ENCODE measurements at places on chromosomes 11 and 22.

GRCh38 chr11:34468209-34468841, 29.6 kb downstream of the CAT start:
- no peak for DNase-seq
- peaks cover 62% of the 10 kb centered on the region for H3K36me3 ChIP-seq
- H3K4me3 ChIP-seq: no peak overlapping the region
- H3K4me1 ChIP-seq: peaks cover 3% of the 10 kb centered on the region
- no peak overlapping the region for H3K27ac ChIP-seq
- H3K27me3 ChIP-seq: no peaks in the 10 kb centered on the region

DNA sequence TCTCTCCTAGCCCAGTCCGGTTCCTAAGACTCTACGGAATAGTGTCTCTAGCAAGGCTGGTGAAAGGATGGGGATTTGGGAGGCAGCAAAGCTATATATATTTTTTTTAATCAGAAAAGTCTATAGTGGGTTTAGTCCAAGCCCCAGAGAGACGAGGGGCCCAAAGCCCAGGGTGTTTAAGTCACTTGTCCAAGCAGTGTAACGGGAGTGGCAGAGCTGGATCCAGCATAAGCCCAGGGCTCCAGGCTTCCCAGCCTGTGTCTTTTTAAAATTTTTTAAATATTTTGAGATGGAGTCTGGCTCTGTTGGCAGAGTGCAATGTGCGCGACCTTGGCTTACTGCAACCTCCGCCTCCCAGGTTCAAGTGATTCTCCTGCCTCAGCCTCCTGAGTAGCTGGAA, 6.8 kb downstream of the GRIK4 start:
- DNase-seq: no peak
- peaks cover 24% of the 10 kb centered on the region for H3K4me1 ChIP-seq
- no peak overlapping the region for H3K4me3 ChIP-seq
- no peak overlapping the region for H3K27ac ChIP-seq

- H3K4me1 ChIP-seq: peaks cover 8% of the 10 kb centered on the region
- H3K4me3 ChIP-seq: no peak overlapping the region
Observed at GRCh38 chr11:8328231-8328794, 64.6 kb upstream of the LMO1 start.

- no peak for DNase-seq
- H3K4me3 ChIP-seq: no peak overlapping the region
Observed at GRCh38 chr11:91906871-91907624, 317.6 kb upstream of the FAT3 start.

DNA sequence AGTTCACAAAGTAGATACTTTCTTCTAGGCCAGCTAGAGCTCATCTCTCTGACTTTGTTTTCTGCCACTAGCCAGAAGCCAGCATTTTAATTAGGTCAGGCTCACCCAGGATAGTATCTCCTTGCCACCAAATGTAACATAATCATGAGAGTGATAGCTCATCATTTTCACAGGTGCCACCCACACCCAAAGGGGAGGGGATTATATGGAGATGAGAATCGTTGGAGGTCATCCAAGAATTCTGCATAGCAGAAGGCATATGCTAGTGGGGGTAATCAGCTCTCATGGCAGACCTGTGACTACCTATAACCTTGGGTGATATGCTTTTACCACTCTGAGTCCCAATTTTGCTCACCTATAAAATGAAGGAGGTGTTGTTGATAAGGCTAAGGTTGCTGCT, 523.0 kb downstream of the METTL15 start:
- no peak for DNase-seq
- H3K36me3 ChIP-seq: no peaks in the 10 kb centered on the region
- H3K4me3 ChIP-seq: no peak overlapping the region
- H3K27me3 ChIP-seq: no peaks in the 10 kb centered on the region
- H3K27ac ChIP-seq: no peak overlapping the region

DNA sequence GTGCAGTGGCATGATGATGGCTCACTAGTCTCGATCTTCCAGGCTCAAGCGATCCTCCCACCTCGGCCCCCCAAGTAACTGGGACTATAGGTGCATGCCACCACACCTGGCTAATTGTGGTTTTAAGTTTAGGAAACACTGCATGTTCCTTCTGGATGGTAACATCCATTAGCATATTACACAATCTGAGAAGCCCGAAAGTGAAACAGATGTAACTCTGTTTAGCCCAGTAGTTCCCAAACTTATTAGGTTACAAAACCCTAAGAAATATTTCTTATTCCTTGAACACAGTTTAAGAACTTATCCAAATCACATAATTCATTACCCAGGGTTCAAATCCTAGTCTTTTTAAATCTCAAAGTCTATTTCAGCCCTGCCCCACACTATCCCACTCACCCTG, 28.3 kb downstream of the POLDIP3 start:
- no peak for DNase-seq
- H3K27me3 ChIP-seq: no peaks in the 10 kb centered on the region
- H3K27ac ChIP-seq: no peak overlapping the region
- H3K36me3 ChIP-seq: peaks cover 68% of the 10 kb centered on the region

DNA sequence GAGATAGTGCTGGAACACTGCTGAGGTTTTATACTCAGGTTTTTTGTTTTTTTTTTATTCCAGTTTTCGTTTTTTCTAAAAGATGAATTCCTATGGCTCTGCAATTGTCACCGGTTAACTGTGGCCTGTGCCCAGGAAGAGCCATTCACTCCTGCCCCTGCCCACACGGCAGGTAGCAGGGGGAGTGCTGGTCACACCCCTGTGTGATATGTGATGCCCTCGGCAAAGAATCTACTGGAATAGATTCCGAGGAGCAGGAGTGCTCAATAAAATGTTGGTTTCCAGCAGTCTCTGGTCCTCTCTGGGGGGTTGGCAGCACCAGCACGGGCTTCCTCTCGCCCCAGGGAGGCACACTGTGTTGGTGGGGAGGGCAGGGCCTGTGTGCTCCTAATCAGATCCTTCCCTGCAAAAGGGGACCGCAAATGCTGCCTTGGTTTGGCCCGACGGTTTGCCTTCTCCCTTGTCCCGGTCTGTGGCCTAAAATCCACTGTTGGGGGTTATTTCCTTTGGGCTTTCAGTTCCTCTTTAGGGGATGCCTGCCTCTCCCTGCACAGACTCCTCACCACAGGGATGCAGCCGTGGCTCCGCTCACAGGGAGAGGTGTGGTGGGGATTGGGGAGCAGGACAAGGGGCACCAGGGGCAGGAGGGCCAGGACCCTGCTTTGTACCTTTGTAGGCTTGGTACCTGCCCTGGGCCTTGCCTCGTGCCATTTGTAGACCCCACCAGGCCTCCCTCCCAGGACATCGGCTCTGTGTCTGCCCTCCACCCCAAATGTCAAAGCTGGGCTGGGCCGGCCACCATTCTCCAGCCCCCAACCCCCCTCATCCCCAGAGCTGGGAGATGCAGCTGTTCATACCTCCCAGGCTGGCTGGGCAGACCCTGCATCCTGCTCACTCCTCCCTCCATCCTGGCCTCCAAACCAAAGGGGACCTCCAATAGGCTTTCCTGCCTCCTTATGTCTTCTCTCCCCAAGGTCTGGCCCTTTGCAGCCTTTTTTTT, 13.5 kb downstream of the MCAT start:
- H3K27me3 ChIP-seq: no peaks in the 10 kb centered on the region
- H3K27ac ChIP-seq: no peak overlapping the region
- no peak for DNase-seq
- peaks cover 40% of the 10 kb centered on the region for H3K4me1 ChIP-seq
- no peak overlapping the region for H3K4me3 ChIP-seq

DNA sequence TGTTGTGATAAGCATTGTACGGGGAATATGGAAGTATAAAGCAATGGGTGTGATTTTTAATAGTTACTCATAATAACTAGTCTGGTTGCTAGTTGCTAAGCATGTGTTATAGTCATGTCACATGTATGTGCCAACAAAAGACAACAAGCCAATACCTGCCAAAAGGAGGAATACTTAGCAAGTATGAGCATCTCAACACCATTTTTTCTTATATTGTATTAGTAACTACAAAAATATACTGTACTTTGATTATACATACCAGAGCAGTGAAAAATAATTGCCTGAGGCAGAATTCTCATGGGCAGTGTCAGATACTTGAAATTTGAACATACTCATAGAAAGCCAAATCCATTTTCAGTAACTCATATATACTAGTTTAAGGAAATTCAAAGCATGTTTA, 62.4 kb upstream of the ALKBH3 start:
- H3K4me1 ChIP-seq: no peaks in the 10 kb centered on the region
- peaks cover 2% of the 10 kb centered on the region for H3K36me3 ChIP-seq
- H3K27ac ChIP-seq: no peak overlapping the region
- no peaks in the 10 kb centered on the region for H3K27me3 ChIP-seq
- no peak overlapping the region for H3K4me3 ChIP-seq
- DNase-seq: no peak

DNA sequence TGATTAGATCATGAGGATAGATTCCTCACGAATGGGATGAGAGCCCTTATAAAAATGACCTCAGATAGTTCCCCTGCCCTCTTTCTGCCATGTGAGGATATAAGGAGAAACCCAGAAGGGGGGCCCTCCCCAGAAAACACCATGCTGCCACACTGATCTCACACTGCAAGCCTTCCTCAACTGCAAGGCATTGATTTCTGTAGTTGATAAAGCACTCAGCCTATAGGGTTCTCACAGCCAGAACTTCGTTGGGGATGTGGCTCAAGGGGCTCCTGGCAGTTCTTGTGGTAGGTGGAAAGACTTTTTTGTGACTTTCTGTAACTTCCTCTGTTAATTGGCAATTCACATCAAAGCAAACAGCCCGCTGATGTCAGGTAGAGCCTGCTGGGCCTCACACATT, 108.9 kb downstream of the CD44 start:
- no peak overlapping the region for H3K4me3 ChIP-seq
- no peaks in the 10 kb centered on the region for H3K36me3 ChIP-seq
- H3K4me1 ChIP-seq: no peaks in the 10 kb centered on the region
- DNase-seq: no peak
- H3K27ac ChIP-seq: peak overlapping the region; percentile 24
- H3K27me3 ChIP-seq: no peaks in the 10 kb centered on the region

GRCh38 chr11:126282361-126282735, 545 bp upstream of the TIRAP start:
- peaks cover 18% of the 10 kb centered on the region for H3K4me1 ChIP-seq
- peak overlapping the region; percentile 80 for H3K27ac ChIP-seq
- DNase-seq: peak; percentile 76
- H3K4me3 ChIP-seq: peak overlapping the region; percentile 78

DNA sequence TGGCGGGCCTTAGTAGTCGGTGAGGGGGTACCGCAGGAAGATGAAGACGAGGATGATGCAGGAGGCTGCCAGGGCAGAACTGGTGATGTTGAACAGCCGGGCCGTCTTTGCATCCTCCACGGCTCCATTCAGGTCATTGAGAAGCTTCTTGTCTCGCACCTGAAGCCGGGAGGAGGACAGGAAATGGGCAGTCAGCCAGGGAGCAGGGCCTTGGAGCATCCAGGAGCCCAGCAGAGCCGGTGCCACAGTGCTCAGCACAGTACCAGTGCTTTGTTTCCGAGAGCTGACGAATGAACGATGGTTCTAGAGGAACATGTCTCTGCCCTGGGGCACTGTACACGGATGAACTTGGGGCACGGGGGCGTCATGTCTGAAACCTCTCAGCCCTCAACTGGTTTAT, 15.1 kb downstream of the IFITM10 start:
- no peak for DNase-seq
- no peak overlapping the region for H3K4me3 ChIP-seq
- H3K27me3 ChIP-seq: peaks cover 45% of the 10 kb centered on the region
- H3K36me3 ChIP-seq: no peaks in the 10 kb centered on the region
- H3K27ac ChIP-seq: no peak overlapping the region

DNA sequence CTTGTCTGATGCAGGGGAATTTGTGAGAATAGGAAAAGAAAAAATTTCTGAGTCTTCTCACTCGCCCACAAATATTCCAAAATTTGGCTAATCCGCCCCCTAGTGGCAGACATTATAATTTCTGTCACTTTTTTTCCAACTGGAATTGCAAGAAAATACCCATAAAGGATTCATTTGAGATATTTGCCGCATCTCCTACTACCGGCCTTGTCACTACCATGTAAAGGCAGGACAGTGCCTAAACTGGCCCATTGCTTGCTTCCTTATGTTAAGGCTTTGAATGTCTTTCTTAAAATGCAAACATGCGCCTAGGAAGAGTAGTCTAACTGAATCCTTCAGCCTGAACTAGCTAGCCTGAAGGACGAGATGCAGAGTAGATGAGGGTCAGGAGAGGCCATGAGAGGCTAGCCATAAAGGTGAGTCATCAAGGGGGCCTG, 9.3 kb upstream of the CEP295 start:
- H3K4me1 ChIP-seq: no peaks in the 10 kb centered on the region
- no peaks in the 10 kb centered on the region for H3K36me3 ChIP-seq
- no peak overlapping the region for H3K4me3 ChIP-seq
- peak; percentile 53 for DNase-seq
- H3K27ac ChIP-seq: no peak overlapping the region

DNA sequence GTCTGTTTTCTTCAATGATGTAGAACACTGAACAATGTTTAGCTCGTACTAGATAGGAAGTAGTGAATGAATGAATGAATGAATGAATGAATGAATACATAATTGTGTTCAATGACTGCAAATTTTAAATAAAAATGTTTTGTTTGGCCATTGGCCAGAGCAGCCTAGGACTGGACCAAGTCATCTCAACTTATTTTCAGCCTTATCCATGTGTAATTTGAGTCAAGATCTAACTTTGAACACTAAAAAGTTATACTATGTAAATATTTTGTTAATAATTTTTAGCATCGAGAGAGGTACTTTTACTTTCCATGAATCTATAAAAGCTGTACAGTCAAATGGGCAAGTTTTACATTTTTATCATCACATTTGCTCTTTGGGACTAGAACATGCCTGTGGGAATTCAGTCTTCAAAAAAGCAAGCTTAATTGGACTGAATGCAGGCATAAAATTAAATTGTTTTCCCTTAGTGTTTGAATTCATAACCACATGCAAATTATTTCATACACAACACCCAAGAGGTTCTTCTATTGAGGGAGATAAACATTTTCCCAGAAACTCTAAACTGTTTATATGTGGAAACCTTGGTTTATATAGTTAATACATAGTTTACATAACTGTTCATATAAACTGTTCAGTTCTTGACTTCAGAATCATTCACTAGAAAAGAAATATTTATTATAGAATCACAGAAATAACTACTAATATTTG, 222.1 kb upstream of the ANO3 start:
- no peaks in the 10 kb centered on the region for H3K27me3 ChIP-seq
- H3K4me1 ChIP-seq: no peaks in the 10 kb centered on the region
- no peaks in the 10 kb centered on the region for H3K36me3 ChIP-seq
- DNase-seq: no peak

- H3K27ac ChIP-seq: no peak overlapping the region
- no peak for DNase-seq
- H3K4me3 ChIP-seq: no peak overlapping the region
- H3K36me3 ChIP-seq: no peaks in the 10 kb centered on the region
- H3K27me3 ChIP-seq: no peaks in the 10 kb centered on the region
Observed at GRCh38 chr11:132531921-132532320, 1000.4 kb downstream of the OPCML start.

DNA sequence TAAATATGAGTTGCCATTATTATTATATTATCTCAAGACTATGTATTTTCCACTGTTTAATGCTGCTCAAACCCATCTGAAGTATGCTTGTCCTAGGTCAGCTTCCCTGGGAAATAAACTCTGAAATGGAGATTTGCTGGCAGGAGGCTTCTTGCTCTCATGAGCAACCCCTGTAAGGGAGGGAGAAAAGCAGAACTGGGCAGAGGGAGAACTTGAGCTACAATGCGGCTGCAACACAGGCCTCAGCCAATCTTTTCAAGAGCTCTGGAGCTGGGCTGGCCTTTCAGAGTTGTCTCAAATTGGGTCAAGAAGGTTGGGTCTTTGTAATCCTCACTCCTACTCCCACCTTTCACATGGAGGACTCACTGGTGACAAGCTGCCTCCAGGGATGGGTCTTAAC, 412.6 kb downstream of the TENM4 start:
- no peak for DNase-seq
- H3K27me3 ChIP-seq: peaks cover 3% of the 10 kb centered on the region
- H3K4me1 ChIP-seq: peaks cover 21% of the 10 kb centered on the region
- H3K36me3 ChIP-seq: no peaks in the 10 kb centered on the region
- H3K27ac ChIP-seq: no peak overlapping the region
